ENCODE measurements at places on chromosomes 3 and 15.

- DNase-seq, result no peak
Observed at GRCh38 chr3:14548321-14548729, 8.2 kb upstream of the GRIP2 start.

- no peak for DNase-seq
Observed at GRCh38 chr3:136632625-136633081, 119.5 kb downstream of the STAG1 start.

GRCh38 chr3:5503136-5503535 is 315.6 kb downstream of the EDEM1 start:
- DNase-seq, result no peak

DNA sequence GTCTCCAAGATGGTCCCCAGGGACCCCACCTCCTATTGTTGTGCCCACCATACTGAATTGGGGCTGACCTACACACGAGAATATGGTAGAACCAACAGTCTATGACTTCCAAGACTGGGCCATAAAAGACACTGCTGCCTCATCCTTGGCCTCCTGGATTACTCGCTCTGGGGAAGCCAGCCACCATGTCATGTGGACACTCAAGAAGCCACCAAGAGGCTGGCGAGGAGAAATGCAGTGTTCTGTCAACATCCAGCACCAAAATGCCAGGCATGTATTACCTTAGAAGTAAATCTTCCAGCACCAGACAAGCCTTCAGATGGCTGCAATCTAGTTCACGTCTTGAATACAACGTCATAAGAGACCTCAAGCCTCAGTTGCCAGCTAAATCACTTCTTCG is 17.1 kb upstream of the TPM1 start:
- no peak for DNase-seq

GRCh38 chr15:66053991-66054390 is 184.7 kb downstream of the RAB11A start:
- no peak for DNase-seq

DNA sequence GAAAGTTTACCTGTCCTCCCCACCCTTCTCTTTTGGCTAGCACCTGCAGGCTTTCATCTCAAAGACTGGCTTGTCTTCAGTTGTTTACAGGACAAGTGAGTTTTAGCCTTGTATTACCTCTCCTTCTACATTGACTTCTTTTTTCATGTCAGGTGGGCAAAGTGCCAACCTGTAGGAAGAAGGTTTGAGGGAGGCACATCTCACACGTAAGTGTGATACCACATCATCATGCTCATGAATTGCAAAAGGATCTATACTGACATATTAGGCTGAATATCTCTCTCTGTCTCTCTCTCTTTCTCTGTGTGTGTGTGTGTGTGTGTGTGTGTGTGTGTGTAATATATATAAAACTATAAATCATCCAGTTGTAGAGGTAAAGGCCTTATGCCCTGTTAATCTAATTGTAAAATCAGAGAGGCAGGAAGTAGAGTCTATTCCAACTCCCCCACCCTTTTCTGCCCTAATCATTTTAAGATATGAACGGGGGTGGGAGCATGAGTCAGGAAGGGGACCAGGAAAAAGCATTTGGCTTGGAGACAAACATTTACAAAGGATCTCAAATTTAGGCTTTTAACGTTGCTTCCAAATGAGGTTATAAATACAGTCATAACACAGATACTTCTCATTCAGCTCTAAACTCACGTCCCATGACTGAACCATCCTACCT is 107.0 kb upstream of the PFN2 start:
- no peak for DNase-seq

DNA sequence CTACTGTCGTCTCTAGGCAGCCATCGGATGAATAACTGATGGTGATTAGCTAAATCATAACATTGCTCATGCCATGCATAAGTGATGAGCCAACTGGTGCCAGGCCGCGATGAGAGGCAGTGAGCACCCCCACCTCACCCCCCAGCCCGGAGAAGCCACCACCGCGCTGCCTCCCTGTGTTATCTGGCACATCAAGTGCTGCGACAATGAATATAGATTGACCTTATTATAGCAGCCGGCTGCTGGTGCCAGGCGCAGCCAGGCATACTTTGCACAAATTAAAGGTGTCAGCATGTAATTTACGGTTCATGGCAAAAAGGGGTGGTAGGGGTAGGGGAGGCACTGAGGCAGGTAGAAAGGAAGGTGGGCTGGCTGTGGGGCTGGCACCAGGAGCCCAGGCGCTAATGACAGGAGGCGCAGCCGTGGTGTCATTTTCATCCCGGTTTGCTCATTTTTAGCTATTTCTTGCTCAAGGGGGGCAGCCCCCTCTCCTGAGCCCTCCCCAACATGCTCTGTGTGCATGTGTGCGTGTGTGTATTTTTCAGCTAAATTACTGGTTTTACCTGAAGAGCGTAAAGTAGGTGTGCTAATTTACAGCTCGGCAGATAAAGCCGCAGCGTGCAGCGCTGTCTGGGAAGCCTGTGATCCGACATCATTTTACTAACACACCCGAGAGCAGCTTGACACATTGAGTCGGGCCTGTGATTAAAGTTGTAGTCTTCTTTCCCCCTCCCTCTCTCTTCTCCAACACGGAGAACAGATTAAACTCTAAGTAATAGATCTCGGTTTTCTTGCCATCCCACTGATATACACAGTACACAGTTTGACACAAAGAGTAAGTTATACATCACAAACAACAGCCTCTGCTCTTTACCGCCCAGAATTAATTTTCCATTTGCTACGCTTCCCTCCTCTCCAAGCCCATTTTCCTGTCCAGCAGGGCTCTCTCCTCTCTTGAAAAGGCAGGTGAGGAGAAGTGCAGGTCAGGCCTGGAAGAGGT is 212.3 kb downstream of the RPLP1 start:
- DNase-seq, result no peak

GRCh38 chr3:137264071-137264820 is 306.5 kb downstream of the IL20RB start:
- no peak for DNase-seq

DNA sequence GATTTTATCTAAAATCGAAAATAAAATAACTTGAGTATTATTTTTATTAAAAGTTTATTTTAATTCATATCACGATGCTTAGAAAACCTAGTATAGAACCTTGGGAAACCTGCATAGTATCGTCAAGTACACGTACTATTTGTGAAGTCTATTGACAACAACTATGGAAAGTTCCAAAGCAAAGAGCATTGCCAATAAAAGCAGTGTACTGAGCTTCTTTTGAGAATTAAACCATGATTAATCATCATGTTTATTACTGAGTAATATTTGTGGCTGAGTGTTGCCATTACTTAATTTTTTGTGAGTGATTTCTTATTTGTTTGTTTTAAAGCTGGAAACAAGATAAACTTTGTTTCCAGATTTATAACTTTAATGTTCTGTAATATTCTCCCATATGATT is 674.1 kb downstream of the CADM2 start:
- no peak for DNase-seq

GRCh38 chr3:133377396-133377795 is 22.5 kb upstream of the BFSP2 start:
- no peak for DNase-seq

DNA sequence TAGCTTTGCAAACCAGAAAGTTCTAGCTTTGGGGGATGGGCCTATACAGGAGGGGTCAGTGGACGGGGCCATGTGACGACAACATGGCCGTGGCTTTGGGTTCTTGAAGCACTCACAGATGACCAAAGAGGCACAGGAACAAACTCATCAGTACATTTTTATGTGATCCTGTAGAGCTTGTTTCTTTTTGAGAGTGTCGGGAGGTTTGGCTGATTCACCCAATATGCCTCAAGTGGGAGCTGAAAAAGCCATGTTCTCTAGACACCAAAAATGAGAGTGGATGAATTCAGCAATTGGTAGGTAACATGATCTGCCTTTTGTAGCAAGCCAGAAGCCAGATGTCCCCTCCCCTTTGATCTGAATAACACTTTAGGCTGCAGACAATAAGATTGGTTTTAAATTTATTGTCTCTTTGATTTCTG is 30.1 kb downstream of the GREM1 start:
- no peak for DNase-seq

- no peak for DNase-seq
Observed at GRCh38 chr15:52419494-52419893, 109.2 kb downstream of the MYO5A start.

- no peak for DNase-seq
Observed at GRCh38 chr3:31254483-31254882, 278.2 kb upstream of the STT3B start.

DNA sequence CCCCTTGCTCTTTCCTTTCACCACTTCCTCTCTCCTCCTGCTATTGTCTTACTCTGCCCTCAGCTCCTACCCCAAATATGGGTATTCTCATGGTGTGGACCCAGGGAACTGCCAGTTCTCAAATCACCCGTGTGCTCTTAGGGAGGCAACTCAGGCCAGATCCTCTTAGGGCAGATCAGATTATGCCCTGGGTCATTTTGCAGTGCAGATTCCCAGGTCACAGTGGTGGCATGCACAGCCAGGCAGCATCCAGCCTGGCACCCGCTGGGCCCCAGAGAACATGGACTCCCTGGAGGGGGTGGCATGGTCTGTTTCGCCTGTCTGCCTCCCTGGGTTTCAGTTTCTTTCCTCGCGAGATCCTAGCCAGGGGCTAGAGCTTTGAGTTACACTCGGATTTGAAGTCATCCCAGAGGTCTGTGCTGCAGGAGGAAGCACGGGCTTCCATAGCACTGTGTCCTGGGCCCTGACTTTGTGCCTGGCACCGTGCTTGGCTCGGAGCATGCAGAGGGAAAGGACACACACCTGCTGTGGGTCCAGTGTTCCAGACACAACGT is 96.1 kb downstream of the TOP2B start:
- DNase-seq, result no peak

GRCh38 chr15:77628010-77628409 is 4.7 kb downstream of the LINGO1 start:
- DNase-seq, result no peak

- DNase-seq, result no peak
Observed at GRCh38 chr15:68217341-68217740, 12.2 kb downstream of the CLN6 start.

DNA sequence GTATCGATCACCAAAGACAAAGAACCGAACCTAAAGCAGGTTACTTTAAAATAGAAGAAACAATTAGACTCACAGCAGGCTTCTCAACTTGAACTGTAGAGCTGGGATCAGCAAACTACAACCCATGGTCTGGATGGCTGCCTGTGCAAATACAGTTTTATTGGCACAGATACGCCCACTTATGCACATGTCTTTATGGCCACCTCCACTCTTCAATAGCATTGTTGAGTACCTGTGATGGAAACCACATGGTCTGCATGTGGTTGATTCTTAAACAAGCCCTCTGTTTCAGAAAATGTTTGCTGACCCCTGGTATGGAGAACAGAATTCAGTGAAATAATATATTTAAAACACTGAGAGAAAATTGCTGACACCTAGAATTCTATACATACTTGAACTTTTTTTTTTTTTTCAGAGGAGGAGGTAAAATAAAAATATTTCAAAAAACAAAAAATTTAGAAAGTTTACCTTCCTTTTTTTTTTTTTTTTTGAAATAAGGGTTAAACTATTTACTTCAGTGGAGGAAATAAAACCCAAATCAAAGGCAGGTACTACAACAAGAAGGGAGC is 263.8 kb upstream of the ATP10A start:
- DNase-seq, result no peak

DNA sequence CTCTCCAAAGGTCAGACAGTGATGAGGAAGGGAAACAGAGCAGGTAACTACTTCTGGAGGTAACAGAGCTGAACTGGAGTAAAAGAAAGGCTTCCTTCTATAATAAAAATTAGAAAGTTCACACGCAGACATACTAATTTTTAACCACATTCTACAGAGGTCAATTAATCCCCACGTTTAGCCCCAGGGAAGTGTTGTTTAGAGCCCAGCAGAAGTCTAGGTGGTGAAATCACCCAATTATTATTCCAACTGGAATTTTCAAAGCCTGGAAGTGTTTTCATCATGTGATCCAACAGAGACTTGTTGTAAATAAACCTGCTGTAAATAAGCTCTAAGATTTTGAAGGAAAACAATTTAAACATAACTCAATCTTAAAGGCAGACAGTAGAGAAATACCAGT is 6.8 kb downstream of the ALDH1A2 start:
- DNase-seq, result no peak

- no peak for DNase-seq
Observed at GRCh38 chr3:8775181-8775580, 5.8 kb upstream of the OXTR start.

DNA sequence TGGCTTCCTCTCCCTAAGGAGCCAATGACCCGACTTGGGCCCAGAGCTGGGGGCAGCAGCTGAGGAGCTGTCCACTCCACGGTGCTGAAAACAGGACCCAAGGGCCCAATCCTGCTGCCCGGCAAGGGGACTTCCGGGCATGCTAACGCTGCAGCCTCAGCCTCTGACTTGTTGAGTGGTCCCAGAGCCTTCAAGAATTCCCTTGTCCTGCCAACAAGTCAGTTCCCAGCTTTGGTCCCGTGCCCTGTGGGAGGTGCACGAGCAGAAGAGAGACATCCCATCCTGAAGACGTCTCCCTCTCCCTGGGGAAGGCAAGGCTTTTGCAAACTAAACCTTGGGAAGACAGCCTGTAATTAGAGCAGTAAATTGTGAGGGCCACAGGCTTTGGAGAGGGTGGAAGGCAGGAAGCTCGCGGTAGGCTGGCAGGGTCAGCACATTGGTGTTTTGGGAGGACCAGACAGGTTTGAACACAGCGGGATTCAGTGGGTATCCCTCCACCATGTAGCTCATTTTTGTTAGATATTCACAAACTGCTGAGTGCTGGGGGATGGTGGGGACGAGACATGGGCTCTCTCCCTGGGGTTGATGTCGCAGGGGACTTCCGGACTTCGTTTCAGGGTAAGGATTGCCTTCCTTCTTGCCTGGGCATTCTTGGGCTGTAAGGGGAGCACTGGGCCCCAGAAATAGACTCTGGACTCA is 29.8 kb upstream of the PRR23E start:
- no peak for DNase-seq

DNA sequence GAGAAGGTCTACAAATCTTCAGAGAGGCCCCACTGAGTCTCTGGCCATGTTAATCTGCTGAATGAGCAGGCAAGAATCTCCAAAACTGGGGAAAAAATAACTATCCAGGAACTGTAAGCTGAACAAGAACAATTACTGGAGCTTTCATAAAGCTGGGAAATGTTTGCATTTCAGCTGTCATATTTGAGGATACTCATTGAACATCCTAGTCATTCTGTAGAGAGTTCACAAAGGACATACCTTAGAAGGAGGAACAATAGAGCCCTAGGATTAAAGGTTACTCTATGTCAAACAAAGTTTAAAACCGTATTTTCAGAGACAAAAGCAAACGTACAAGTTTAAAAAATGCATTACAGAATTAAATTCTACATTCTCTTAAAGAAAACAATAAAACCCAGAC is 257.5 kb downstream of the SCAPER start:
- no peak for DNase-seq

- DNase-seq, result no peak
Observed at GRCh38 chr3:78497021-78497420, 1270.8 kb downstream of the ROBO1 start.

- no peak for DNase-seq
Observed at GRCh38 chr3:117278424-117279190, 569.0 kb downstream of the TUSC7 start.
